ENCODE measurements at places on chromosomes 16 and 17.
A peak's percentile ranks its signal among the peaks of the same experiment; 100 is the strongest.

DNA sequence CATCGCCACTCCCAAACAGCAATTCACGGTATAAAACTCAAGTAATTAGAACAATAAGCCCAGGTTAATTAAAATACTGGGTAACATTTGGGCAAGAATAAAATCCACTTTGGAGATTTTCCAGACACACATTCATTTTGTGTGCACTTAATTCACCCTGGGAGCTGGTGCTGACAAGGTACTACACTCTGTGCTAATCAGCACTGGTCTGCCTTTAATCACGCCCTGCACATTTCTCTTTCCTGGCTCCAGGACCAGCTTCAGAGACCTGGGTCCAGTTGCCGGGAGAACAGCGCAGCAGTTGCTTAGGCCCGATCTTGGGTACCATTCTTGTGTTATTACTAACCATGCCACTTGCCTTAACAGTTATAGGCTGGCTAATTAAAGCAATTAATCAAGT, 23.7 kb upstream of the ASIC2 start:
- DNase-seq, result no peak

GRCh38 chr16:74611721-74612120, 4.8 kb upstream of the GLG1 start:
- DNase-seq, result no peak

DNA sequence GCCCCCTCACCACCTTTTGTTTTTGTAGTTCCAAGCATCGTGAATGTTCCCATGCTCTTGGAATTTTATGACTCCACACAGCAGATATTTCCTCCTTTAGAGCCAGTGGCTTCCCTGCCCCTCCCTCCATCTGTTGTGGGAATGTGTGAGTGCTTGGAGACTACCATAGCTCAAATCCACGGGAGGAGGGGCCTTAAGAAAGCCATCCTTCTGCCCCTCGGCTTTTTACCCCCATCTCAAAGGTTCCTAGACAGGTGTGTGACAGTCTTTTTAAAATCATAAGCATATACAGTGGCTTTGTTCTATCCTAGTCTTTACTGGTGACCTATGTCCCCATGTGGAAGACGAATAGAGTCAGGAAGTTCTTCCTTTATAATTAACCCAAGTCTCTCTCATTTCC, 47.2 kb downstream of the YPEL2 start:
- no peak for DNase-seq

DNA sequence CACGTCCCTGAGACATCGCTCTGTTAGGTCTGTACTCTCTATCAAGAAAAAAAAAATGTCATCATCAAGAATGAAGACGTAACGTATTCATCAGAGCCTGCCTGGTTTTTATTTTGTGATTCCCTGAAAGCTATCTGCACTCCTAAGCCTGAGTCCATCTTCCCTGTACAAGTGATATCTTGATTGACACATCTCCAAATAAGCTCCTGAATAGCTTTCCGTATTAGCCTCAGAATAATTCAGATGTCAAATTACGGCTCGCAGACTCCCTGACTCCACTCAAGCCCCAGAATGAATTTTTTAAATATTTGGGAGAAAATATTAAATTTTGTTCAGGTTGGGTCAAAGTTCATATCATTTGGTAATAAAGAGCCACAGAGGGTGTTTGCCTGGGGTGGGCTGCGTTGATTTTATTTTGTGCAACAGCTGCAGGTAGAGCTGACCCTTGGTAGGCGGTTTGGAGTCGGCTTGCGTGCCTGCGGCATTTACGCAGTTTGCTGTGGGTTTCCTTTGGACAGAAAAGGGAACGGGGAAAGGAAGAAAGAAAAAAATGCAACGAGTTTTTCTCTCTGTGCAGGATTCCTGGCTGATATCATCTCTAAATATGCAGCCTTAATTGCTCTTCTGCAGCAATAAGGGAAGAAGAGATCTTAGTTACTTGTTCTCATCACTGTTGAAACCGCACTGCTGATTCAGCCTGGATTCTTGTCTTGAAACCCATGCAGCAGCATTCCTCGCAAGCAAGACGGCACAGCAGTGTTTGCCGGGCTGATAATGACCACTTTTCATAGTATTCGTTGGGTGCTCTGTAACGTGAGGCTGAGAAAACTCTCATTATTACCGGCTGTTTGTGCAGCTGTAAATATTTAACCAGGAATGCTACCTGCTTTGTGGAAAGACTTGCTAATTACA, 114.7 kb downstream of the IRX3 start:
- DNase-seq, result no peak

GRCh38 chr17:9628509-9628908, 16.8 kb upstream of the USP43 start:
- DNase-seq, result no peak

DNA sequence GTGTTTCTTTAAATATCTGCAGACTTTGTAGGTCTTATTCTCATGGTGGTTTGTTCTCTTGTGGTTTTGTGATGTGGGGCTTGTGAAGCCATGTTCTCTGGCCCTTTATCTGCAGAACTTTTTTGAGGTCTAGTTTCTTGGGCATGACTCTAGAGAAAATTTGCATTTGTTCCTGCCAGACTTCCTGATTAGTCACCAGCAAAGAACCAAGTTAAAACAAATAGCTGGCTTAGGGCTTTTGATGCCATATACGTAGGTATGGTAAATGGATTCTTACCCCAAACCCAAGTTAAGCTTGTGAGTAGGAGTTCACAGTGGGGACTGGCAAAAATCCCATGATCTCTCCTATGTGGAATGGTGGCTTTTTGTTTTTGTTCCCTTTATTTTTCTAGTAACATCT, 68.7 kb upstream of the IRX3 start:
- DNase-seq, result no peak

- no peak for DNase-seq
These were observed 190.2 kb upstream of the TNRC6C start for GRCh38 chr17:77768248-77768852.

- no peak for DNase-seq
These were observed 29.7 kb upstream of the PHB1 start for GRCh38 chr17:49444384-49444783.

DNA sequence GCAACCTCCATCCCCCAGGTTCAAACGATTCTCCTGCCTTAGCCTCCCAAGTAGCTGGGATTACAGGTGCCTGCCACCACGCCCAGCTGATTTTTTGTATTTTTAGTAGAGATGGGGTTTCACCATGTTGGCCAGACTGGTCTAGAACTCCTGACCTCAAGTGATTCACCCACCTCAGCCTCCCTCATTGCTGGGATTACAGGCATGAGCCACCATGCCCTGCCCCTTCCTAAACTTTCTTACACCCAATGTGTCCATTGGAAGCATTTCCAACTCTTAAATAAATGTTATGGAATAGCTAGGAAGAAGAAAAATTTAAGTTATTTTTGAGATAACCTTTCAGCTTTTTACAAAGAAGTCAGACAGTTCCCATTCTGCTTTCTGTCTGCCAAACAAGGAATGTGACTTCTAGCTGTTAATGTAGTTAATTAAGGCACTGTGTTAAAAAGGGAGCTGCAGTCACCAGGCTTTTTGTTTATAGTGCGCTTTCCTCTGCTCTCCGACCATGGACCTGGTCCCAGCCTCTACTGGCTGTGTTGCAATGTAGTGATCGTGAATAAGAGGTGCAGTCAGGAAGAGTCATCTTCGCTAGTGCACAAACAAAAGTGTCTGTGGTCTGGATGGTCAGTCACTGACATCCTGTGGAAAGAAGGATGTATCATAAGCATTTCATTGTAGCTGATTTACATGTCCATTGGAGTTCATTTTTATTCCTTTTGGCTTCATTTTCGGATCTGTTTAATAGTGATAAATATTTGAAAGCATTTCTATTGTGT, 39.7 kb downstream of the USP10 start:
- no peak for DNase-seq

- no peak for DNase-seq
These were observed 14.2 kb upstream of the NLRC3 start for GRCh38 chr16:3591436-3591803.

DNA sequence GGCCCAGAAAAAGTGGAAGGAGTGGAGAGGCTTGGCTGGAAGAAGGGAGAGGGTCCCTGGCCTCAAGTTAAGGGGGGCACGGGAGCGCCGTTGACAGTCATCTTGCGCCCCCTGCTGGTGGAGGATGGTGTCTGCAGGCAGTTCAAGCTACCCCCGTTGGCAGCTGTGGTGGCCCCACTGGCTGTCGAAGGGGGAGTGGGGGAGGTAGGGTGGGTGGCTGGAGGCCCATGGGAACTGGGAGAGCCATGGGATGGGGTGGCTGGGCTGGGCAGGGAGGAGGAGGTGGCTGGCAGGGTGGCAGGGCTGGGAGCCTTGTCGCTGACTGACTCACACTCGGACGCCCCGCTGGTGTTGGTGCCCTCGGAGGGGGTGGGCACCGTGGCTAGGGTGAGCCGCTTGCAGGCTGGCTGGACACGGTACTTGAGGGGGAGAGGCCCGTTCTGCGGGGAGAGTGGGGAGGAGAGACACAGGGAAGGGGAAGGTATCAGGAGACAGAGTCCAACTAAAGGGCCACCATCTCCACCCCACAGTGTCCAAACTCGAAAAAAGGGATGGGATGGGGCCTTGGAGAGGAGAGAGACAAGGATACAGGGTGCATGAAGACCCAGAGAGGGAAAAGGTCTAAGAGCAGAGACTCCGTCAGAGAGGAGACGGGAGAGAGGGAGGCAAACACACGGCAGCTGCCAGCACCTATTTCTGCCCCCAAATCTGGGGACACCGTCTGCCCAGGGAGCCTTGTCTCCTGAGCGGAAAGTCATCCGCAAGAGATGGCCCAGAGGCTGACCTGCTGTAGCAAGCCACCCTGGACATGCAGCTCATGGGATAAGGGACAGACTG, 5.2 kb downstream of the CISD3 start:
- peak; percentile 56 for DNase-seq

- no peak for DNase-seq
These were observed 794 bp downstream of the SMG6 start for GRCh38 chr17:2302778-2303203.

GRCh38 chr16:58155839-58156238, 26.7 kb upstream of the CFAP20 start:
- no peak for DNase-seq

GRCh38 chr16:81499576-81500380, 55.2 kb downstream of the CMIP start:
- DNase-seq, result no peak

DNA sequence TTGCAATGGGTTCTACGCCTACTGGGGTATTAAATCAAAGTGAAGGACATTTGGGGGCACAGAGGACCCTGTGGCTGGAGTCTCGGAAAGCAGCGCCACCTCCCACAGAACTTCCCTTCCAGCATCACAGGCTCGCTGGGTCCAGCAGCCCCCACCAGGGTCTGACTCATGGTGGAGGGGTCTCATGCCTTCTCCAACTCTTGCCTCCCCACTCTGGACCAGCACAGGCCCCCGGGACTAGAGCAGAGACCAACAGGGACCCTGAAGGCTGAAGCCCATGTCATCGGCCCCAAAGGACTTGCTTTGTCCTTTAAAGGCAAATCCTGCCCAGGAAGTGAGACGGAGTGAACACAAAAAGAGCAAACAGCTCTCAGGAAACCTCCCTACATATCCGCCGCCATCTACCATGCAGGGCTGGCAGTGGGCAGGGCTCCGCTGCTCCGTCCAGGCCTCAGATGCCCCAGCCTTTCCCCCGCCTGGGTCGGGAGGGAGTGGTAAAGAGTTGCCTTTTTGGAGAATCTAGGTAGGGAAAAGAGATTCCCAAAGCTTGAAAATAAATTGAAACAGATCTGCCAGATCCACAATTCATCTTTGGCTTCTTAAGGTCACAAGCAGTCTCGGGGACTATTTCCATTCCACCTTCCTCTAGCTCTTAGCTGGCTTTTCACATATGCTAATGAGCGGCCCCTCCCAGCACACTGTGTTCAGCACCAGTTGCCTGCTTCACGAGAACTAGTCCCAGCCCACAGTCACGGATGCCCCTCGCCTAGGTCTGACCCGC, 2.1 kb upstream of the GPRC5C start:
- DNase-seq, result no peak

GRCh38 chr17:80904036-80904753, 87.4 kb upstream of the CHMP6 start:
- no peak for DNase-seq

DNA sequence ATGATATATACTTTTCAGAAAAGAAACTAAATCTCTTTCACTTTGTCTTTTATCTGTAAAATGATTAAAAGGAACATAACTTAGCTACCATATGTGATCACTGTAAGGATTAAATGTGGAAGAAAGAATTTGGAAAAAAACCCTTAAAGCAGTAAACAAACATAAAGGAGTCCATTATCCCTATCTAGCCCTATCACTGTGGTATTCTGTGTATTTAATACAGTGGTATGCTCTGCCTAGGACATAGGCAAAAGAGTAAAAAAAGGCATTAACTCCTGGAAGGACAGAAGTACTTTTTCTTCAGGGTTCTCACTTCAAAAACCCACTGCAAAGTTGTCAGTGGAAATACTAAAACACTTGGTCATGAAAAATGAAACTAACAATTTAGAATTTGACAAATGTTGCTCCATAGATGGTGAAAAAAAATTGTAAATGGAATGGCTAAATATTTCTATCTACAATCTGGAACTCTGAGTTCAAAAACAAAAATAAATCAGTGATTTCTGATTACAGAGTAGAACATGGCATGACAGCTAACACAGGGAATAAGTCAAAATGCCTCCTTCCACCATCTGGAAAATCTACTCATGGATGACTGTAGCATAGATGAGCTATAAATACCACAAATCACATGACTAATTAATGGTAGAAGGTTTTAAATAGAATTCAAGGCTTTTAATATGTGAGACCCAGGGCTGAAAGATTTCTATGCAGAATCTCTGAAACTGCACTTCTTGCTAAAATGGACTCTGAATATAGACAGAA, 140.1 kb downstream of the ITFG1 start:
- no peak for DNase-seq

- DNase-seq, result no peak
These were observed 31.4 kb upstream of the ADCY7 start for GRCh38 chr16:50234771-50235556.

DNA sequence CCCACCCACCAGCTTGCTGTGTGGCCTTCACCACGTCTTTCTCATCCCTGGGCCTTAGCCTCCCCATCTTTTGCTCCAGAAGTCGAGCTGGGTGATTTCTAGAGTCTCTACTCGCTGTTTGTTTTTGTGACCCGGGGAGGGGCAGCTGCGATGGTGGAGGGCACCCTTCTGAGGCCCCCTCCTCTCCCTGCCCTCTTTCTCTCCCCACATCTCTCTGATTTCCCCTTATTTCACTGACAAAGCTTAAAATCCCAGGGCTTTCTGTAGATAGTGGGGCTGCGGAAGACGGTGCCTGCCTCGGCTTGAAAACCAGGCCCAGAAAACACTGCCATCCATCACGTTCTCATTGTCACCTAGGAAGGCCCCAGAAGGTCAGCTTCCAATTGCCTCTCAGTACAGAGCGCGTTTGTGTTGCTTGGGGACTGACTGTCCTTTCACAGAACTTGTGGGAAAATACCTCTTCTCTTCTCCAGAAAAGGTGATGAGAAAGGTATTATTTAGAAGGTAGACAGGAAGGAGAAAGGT, 95.1 kb downstream of the NTN1 start:
- DNase-seq, result no peak

- DNase-seq, result no peak
These were observed 8.6 kb upstream of the NXPH3 start for GRCh38 chr17:49567104-49567521.

GRCh38 chr16:9441012-9441411, 349.6 kb downstream of the HAPSTR1 start:
- DNase-seq, result no peak

- no peak for DNase-seq
These were observed 134.3 kb downstream of the HAPSTR1 start for GRCh38 chr16:9225527-9226316.
